ENCODE measurements at places on chromosomes 7 and 10. TPM values are rescaled to one million over a fixed set of nuclear protein-coding genes. Genes with fewer than 3 reads are reported as not detected.

- H3K27ac ChIP-seq: no peak overlapping the region
- no peaks in the 10 kb centered on the region for H3K27me3 ChIP-seq
- no peaks in the 10 kb centered on the region for H3K36me3 ChIP-seq
- no peak overlapping the region for H3K4me3 ChIP-seq
- no peaks in the 10 kb centered on the region for H3K4me1 ChIP-seq
These were observed 434.5 kb downstream of the CCSER2 start for GRCh38 chr10:84762754-84763394.

GRCh38 chr7:151839451-151839921 lies 37.4 kb downstream of the PRKAG2 start:
- H3K27ac ChIP-seq: no peak overlapping the region
- H3K27me3 ChIP-seq: no peaks in the 10 kb centered on the region
- no peaks in the 10 kb centered on the region for H3K4me1 ChIP-seq
- no peak overlapping the region for H3K4me3 ChIP-seq

Gene ANKRD30A
- not detected for total RNA-seq

GRCh38 chr7:149205690-149206381 lies 10.5 kb downstream of the ZNF282 start:
- H3K27me3 ChIP-seq: no peaks in the 10 kb centered on the region
- peaks cover 5% of the 10 kb centered on the region for H3K4me1 ChIP-seq
- DNase-seq: peak; percentile 17
- H3K4me3 ChIP-seq: no peak overlapping the region
- no peak overlapping the region for H3K27ac ChIP-seq
- H3K36me3 ChIP-seq: peaks cover 98% of the 10 kb centered on the region

DNA sequence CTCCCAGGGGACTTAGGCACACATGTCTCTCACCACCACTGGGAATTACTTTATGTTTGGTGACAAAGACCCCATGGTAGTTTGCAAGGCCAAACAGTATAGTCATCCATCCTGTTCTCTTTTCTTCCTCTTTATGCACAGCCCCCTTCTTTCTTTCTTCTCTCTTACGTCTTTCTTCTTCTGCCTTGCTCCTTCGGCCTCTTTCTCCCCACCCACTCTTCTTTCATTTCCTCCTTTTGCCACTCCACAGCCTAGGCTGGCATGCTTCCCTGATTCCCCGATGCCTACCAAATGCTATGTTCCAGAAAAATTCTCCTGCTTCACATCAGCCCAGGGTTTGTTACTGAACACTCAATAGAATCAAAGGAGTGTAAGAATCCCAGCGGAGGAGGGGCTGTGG lies 62.4 kb upstream of the MKLN1 start:
- no peaks in the 10 kb centered on the region for H3K4me1 ChIP-seq
- no peak overlapping the region for H3K27ac ChIP-seq
- no peaks in the 10 kb centered on the region for H3K27me3 ChIP-seq
- no peak overlapping the region for H3K4me3 ChIP-seq

GRCh38 chr7:117082647-117083046 lies 129.3 kb downstream of the ST7 start:
- no peaks in the 10 kb centered on the region for H3K27me3 ChIP-seq
- H3K4me1 ChIP-seq: peaks cover 21% of the 10 kb centered on the region
- H3K27ac ChIP-seq: no peak overlapping the region
- DNase-seq: no peak
- no peak overlapping the region for H3K4me3 ChIP-seq

- H3K27me3 ChIP-seq: no peaks in the 10 kb centered on the region
- no peak overlapping the region for H3K4me3 ChIP-seq
- H3K36me3 ChIP-seq: no peaks in the 10 kb centered on the region
These were observed 75.1 kb upstream of the PTPRZ1 start for GRCh38 chr7:121797657-121798452.

Gene TAS2R5
- 0.32 TPM for total RNA-seq

Gene DGKI
- total RNA-seq: 0.45 TPM

Gene C7orf25
- total RNA-seq: 1.9 TPM

DNA sequence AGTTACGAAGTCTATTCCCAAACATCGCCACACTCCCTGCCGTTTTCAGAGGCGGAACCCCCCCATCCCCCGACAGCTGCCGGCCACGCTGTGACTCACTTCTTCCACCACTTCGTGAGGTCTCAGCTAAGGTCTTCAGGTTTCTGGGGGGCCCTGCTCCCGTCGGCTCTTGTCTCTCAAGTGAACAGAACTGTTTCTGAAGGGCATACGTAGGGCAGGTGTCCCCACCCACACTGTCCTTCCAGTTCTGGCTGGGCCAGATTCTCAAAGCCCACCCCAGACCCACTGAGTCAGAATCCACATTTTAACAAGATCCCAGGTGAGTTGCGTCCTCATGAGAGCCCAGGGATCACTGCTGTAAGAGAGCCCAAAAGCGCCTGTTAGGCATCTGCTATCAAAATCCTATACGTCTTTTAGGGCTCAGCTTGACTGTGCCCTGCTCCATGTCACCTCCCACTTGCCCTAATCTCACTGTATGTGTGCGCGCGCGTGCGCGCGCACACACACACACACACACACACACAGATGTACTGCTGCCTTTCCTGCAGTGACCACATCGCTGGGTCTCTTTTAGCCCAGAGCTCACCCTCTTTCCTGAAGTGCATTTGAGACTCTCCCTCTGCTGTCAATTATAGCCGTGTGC lies 78.8 kb downstream of the PROSER2 start:
- H3K4me1 ChIP-seq: no peaks in the 10 kb centered on the region
- H3K27me3 ChIP-seq: no peaks in the 10 kb centered on the region
- no peak overlapping the region for H3K27ac ChIP-seq
- H3K36me3 ChIP-seq: no peaks in the 10 kb centered on the region
- H3K4me3 ChIP-seq: no peak overlapping the region

DNA sequence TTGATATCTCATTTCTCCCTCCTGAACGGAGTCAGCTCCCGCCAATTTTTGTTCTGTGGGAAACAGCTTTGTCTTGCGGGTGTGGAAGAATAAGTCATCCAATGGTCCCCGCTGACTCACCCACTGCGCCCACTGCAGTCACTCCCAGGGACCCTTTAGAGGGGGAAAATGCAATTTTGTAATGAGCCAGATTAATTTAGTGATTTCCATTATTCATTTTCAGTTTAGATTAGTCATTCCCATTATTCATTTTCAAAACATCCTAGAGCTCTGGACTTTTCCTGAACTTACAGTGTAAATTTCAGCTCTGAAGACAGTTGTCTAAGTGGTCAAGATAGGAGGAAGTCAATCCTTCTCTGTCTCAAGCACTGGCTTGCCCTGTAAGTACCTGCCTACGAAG lies 154.9 kb upstream of the TMEM72 start:
- DNase-seq: no peak
- no peaks in the 10 kb centered on the region for H3K36me3 ChIP-seq
- no peaks in the 10 kb centered on the region for H3K27me3 ChIP-seq
- H3K27ac ChIP-seq: no peak overlapping the region
